Tracheal epithelial cell (primary cell): ENCODE measurements at places on chromosomes 6 and 20. TPM values are rescaled to one million over a fixed set of nuclear protein-coding genes. Genes with fewer than 3 reads are reported as not detected.

C20orf173 gene
- not detected in 2 replicates for total RNA-seq

ATXN1 gene
- 14.3 and 14.5 TPM in 2 replicates for total RNA-seq

VSTM2L gene
- total RNA-seq: 5.8 and 43.3 TPM in 2 replicates

RWDD2A gene
- total RNA-seq: 0.64 and 2.4 TPM in 2 replicates

MDC1 gene
- total RNA-seq: 1.7 and 2.4 TPM in 2 replicates

PAQR8 gene
- total RNA-seq: 0.96 and 1.7 TPM in 2 replicates

ENPP4 gene
- total RNA-seq: 0.64 and 4.3 TPM in 2 replicates

SYNE1 gene
- 8.3 and 14.5 TPM in 2 replicates for total RNA-seq

MBOAT1 gene
- 5.5 and 6.2 TPM in 2 replicates for total RNA-seq

OR11A1 gene
- not detected in 2 replicates for total RNA-seq

GTPBP2 gene
- total RNA-seq: 77.8 and 113 TPM in 2 replicates

TINAG gene
- 2.9 TPM in 1 of 2 replicates, not detected in the other for total RNA-seq

CDH26 gene
- total RNA-seq: 0.72 and 2.3 TPM in 2 replicates

HUS1B gene
- total RNA-seq: 0.85 and 1.2 TPM in 2 replicates

HSPA12B gene
- total RNA-seq: under 0.01 TPM in 1 of 2 replicates, not detected in the other

SYNGAP1 gene
- 1.4 and 2.1 TPM in 2 replicates for total RNA-seq

ADGRF4 gene
- 16.0 and 27.0 TPM in 2 replicates for total RNA-seq

ULBP3 gene
- 4.0 and 18.3 TPM in 2 replicates for total RNA-seq

NMBR gene
- total RNA-seq: not detected in 2 replicates

SAMD5 gene
- total RNA-seq: 0.48 and 2.1 TPM in 2 replicates

PACRG gene
- 0.24 and 2.1 TPM in 2 replicates for total RNA-seq

SLC26A8 gene
- total RNA-seq: not detected in 2 replicates

OPN5 gene
- not detected in 2 replicates for total RNA-seq

IPCEF1 gene
- under 0.01 TPM in 2 replicates for total RNA-seq

HLA-DMB gene
- 0.64 and 0.96 TPM in 2 replicates for total RNA-seq

RBM12 gene
- 43.5 and 47.2 TPM in 2 replicates for total RNA-seq

ZNF292 gene
- 27.9 and 28.9 TPM in 2 replicates for total RNA-seq

NDUFAF4 gene
- total RNA-seq: 13.0 and 32.8 TPM in 2 replicates

ATP6V1G2 gene
- 0.21 and 1.2 TPM in 2 replicates for total RNA-seq

ERVFRD-1 gene
- total RNA-seq: not detected in 2 replicates

ADTRP gene
- 6.5 and 12.8 TPM in 2 replicates for total RNA-seq

ME1 gene
- total RNA-seq: 17.4 and 31.1 TPM in 2 replicates

KIAA0408 gene
- total RNA-seq: not detected in 2 replicates
